T47D (cell line): ENCODE measurements at places on chromosomes 6 and 20.

GRCh38 chr6:38762848-38763247 is 47.7 kb downstream of the DNAH8 start:
- no peak for DNase-seq

DNA sequence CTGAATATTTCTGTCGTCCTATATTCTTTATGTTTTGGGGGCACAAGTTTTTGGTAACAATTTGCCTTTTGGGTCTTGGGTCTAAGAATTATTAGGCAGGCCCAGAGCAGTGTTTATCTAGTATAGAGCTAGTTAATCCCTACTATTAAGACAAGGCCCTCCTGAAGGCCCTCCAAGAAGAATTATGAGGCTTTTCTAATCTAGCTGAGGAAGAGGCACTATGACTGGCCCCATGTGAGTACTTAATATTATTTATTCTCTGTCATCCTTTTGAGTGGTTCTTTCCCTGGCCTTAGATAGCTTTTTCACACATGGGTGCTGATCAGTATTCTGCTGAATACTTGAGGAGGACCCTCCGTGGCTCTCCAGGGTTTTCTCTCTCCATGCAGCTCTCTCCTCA is 25.1 kb downstream of the CHMP4B start:
- no peak for DNase-seq

DNA sequence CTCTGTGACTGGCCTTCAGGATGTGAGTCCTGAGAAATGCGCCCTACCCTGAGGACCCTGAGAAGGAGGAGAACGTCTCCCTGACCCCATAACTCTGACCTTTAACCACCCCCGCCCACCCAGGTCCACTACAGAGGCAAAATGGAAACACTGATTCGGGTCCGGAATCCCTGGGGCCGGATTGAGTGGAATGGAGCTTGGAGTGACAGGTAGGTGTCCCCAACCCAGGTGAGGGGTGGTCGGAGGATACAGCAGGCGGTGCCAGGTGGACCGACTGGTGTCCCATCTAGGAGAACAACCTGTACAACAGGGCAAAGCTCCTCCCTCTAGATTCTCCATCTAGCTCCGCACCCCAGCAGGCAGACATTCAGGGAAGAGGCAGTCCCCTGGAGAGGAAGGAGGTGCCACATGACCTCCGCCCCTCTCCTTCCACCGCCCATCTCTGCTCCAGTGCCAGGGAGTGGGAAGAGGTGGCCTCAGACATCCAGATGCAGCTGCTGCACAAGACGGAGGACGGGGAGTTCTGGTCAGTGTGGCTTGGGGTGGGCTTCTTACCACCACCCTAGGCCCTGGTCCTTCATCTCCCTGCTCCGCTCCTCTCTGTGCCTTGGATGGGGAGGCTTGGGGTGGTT is 17.6 kb downstream of the CAPN11 start:
- DNase-seq = no peak

GRCh38 chr6:156971153-156971885 is 194.1 kb downstream of the ARID1B start:
- no peak for DNase-seq

GRCh38 chr6:9225441-9225871 is 790.1 kb upstream of the SLC35B3 start:
- peak; percentile 5 for DNase-seq

DNA sequence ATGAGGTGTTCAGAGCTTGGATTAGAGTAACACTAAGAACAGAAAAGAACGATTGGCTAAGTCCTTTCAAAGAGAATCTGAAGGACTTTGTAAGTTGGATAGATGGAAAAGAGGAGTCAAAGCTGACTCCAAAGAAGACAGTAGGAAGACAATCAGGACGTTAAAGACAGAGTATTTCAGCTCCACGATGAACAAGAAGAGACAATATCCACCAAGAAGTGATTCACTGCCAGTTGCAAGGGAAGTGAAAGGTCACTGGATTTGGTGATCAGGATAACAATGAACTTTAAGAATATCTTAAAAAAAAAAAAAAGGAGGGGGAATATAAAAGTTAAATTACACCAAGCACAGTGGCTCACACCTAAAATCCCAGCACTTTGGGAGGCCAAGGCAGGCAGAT is 17.9 kb downstream of the REPS1 start:
- no peak for DNase-seq

- no peak for DNase-seq
Measured at GRCh38 chr6:72677740-72678139, 55.9 kb downstream of the KCNQ5 start.

DNA sequence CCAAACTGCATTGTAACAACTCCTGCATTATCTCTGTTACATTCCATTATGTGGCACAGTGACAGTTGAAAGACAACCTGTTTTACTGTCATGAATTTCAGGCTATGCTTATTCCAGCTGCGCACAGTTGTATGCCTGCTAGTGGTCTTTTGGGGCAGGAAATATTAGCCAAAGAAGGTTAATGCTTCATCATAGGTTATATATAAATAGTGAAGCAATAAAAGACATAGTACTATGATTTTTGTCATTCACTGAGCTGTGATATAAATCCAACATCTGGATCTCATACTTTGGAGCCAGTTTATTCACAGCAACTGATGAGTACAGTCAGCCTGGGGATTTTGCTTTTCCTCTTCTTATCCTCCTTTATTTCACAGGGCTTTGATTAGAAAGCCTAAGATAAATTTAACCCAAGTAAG is 55.6 kb downstream of the FILIP1 start:
- no peak for DNase-seq

GRCh38 chr6:10540073-10540746 is 19.1 kb downstream of the GCNT2 start:
- no peak for DNase-seq
